ENCODE measurements at places on chromosomes 11 and 22. TPM values are rescaled to one million over a fixed set of nuclear protein-coding genes. Genes with fewer than 3 reads are reported as not detected.

The IFITM1 gene
- total RNA-seq: 1,265 TPM

- peaks cover 13% of the 10 kb centered on the region for H3K4me1 ChIP-seq
- H3K27ac ChIP-seq: no peak overlapping the region
- H3K27me3 ChIP-seq: no peaks in the 10 kb centered on the region
- no peak overlapping the region for H3K4me3 ChIP-seq
- H3K36me3 ChIP-seq: peaks cover 25% of the 10 kb centered on the region
- no peak for DNase-seq
These were observed 38.2 kb downstream of the AP2A2 start for GRCh38 chr11:963852-964251.

DNA sequence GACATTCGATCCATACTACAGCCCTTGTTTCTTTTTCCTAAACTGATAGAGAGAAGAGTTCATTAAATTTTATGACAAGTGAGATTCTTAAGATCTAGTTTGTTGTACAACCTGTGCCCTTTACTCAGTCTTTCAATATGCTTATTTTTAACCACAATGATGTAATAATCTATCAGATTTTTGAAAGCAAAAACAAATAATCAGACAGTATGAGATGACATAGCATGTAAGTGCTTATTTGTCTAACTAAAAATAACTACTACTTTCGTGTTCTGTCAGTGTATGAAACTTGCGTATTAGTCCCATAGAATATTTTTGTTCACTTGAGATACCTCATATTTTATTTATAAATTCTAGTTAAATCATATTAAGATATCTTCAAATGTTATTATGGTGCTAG lies 33.2 kb downstream of the RAB39A start:
- no peaks in the 10 kb centered on the region for H3K36me3 ChIP-seq
- DNase-seq: no peak
- H3K4me3 ChIP-seq: no peak overlapping the region
- H3K27me3 ChIP-seq: peaks cover 12% of the 10 kb centered on the region
- H3K27ac ChIP-seq: no peak overlapping the region

The OR52A1 gene
- total RNA-seq: not detected

- H3K27ac ChIP-seq: no peak overlapping the region
- no peak for DNase-seq
- H3K36me3 ChIP-seq: peaks cover 9% of the 10 kb centered on the region
- peaks cover 46% of the 10 kb centered on the region for H3K4me1 ChIP-seq
These were observed 16.9 kb downstream of the CTNND1 start for GRCh38 chr11:57778318-57779037.
